ENCODE measurements at places on chromosomes 4 and X.

- DNase-seq: no peak
These were observed 241.8 kb downstream of the GRIA3 start for GRCh38 chrX:123425904-123426303.

- DNase-seq: no peak
These were observed 951 bp downstream of the SH3BP2 start for GRCh38 chr4:2793586-2794485.

GRCh38 chr4:26762650-26763049 is 98.0 kb upstream of the STIM2 start:
- no peak for DNase-seq

DNA sequence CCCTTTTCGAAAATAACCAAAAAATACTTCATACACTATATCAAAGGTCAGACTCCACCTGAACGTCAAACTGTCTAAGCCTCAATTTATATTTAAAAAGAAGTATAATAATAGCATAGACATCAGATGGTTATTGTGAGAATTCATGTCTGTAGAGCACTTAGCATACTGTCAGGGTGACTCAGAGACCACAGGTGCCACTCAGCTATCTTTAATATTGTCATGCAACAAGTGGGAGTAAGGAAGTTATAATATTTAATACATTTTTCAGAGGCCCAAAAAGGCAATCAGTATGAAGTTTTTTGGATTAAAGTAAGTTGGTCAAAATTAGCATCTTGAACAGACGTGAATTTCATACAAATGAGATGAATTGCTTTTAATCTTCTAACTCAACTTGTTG is 93.3 kb downstream of the PHOX2B start:
- no peak for DNase-seq
